NCI-H526 (cell line): ENCODE measurements at places on chromosomes 6 and 20.
A peak's percentile ranks its signal among the peaks of the same experiment; 100 is the strongest.

GRCh38 chr6:45483021-45483420 lies 105.3 kb upstream of the SUPT3H start:
- DNase-seq, result no peak

DNA sequence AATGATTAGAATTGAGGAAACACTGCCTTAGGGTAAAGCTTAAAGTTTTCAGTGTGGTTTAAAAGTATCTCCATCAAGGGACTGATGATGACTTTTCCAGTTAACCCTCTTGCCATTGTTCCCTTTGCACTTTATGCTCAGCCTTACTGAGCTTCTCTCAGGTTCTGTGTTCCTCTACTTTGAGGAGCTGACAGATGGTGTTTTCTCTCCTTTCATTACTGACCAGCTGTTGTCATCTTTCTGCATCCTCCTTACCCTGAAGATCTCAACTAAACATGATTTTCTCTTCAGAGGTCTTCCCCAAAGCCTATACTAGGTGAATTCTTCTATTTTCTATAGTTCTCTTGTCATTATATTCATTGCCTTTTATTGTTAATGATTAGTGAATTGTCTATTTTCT lies 475.6 kb upstream of the SYNCRIP start:
- DNase-seq, result no peak

DNA sequence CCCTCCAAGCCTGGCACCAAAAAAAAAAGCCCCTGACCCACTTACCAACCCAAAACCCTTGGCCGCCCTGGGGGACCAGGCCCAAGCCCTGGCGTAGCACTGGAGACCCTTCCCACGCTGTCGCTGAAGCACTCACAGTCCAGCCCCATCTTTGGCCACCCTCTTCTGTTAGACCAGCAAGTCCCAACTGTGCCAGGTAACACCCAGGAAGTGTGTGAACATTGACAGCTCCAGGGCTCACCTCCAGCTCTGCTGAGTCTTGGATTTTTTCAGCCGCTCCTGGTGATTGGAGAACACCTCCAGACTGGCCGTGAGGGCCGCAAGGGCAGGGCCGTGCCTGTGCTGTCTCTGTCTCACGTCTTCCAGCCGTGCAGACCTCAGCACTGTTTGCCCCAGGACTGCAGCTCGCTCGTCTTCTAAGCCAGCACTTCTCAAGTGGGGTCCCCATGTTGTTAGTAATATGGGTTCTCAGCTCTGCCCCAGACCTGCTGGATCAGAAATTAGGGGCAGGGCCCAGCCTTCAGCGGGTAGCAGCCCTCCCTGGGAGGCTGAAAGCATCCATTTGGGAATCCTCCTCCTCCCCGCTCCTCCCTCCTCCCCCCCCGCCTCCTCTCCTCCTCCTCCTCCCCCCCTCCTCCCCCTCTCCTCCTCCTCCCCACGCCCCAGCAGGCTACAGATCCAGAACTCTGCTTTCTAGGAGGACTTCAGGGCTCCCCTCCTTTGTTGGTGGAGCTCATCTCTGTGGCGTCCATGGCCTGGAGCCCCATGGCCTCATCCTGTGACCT lies 18.1 kb downstream of the NPEPL1 start:
- DNase-seq, result no peak

- DNase-seq, result peak; percentile 58
These were observed 63.0 kb downstream of the RIPOR3 start for GRCh38 chr20:50628332-50628731.

- peak; percentile 8 for DNase-seq
These were observed 16.6 kb downstream of the POM121L2 start for GRCh38 chr6:27295301-27296079.

DNA sequence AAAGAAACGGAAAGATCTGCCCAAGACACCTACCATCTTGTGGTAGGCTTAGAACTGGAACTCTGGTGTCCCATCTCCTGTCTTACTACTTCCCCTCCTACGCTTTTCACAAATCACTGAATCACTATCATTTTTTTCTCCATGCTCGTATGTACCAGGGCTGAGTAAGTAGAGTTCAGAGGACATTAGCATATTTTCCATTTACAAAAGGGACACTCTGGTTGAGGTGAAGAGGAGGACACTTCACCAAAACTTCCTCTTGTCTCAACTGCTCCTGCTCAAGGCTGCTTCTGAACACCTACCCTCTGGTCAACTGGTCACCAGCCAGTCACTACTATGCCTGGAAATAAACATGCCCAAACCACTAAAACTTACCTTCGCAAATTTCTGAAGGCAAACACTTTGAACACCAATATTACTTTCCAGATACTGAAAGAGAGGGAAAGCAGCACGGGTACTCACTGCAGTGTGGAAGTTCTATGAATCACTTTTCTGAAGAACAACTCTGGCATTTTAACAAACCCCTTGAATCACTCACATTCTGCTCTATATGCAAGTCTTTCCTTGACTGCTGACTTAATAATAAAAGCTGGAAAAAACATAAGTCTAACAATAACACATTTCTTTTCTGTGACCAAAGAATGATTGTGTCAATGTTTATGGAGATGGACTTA lies 123.3 kb downstream of the INSM1 start:
- DNase-seq, result peak; percentile 43

DNA sequence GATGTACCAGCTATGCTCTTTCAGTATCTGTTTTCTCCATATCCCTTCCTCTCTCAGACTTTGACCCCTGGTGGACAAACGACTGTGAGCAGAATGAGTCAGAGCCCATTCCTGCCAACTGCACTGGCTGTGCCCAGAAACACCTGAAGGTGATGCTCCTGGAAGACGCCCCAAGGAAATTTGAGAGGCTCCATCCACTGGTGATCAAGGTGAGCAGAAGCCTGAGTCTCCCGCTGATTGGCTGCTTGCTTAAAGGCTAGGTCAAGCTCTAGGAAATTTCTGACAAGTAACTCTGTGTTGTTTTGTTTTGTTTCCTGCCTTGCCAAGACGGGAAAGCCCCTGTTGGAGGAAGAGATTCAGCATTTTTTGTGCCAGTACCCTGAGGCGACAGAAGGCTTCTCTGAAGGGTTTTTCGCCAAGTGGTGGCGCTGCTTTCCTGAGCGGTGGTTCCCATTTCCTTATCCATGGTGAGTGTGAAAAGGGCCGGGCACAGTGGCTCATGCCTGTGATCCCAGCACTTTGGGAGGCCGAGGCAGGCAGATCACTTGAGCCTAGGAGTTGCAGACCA lies 28.6 kb downstream of the C6orf89 start:
- peak; percentile 29 for DNase-seq

- no peak for DNase-seq
These were observed 247.4 kb downstream of the TBC1D32 start for GRCh38 chr6:121086876-121087275.

DNA sequence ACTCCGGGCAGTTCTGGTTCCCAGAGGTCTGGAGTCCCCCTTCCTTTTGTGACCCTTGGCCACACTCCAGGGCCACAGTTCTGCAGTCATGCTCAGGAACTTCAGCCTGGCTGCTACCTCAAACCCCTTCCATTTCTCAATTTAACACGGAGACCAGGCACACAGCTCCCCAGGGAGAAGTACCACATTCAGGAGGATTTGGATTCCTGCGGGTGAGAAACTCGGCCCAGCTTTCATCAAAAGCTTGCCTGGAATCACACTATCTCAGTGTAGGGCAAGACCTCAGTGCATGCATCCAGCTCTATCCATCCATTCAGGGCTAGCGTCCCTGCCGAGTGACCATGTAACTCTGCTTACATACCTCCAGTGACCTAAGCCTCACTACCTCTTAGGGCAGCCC lies 16.8 kb upstream of the IP6K3 start:
- no peak for DNase-seq

- DNase-seq, result no peak
These were observed 59.9 kb upstream of the MAP7 start for GRCh38 chr6:136609873-136610706.

- DNase-seq, result no peak
These were observed 45.1 kb upstream of the NEDD9 start for GRCh38 chr6:11277275-11278206.

- DNase-seq, result no peak
These were observed 53.5 kb downstream of the EBF4 start for GRCh38 chr20:2745936-2746635.

DNA sequence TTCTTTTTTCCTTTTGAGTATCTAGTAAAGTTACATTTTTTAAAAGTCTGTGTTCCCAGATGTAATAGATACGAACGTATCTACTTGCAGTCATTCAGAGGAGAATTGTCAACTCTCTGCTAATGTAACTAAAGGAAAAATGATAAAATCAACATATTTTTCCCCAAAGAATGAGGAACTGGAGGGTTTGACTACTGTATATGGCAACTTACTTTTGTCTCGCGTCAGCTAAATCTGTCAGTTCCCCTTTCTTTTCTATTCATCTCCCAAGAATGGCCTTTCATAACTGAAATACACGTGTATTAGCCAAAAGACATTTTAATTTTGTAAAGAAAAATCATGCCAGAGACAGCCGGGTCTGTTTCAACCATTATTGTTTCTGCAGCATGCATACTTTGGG lies 5.4 kb downstream of the EYA2 start:
- DNase-seq, result no peak

DNA sequence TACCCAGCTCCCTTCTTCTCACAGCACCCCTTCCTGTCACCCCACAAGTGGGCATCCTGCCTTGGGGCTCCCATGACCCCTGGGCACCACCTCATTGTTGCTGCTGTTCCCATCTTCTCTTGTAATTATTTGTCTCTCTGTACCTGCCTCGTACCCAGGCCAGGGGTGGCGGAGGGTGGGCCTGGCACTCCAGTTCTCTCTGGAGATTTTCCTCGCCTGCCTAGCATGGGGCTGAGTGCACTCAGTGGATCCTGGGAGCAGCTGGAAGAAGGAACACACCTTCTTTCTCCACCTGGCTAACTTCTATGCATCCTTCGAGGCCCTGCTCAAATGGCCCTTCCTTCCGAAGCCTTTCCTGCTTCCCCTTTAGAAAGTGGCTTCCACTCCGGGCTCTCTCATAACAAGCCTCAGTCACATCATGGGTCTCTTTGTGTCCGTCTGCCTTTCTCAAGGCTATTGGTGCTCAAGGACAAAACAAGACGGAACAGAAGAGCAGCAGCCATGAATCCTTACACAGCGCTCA lies 79.2 kb downstream of the SRC start:
- DNase-seq, result no peak

GRCh38 chr6:90547991-90548390 lies 38.9 kb downstream of the MAP3K7 start:
- no peak for DNase-seq

DNA sequence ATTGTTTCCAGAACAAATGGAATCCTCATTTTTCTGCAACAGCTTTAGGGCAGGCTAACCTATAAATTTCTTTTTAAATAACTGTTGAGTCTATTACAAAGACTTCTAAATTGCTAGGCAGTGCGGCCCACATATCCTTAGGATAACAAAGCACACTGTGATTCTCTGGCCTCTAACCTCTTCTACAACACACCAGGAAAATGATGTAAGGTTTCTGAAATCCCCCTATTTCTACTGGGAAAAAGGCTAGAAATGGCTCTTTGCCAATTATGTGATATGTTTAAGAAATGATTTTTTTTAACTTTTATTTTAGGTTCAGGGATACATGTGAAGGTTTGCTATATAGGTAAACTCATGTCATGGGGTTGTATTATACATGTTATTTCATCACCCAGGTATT lies 17.3 kb upstream of the NT5E start:
- DNase-seq, result no peak

GRCh38 chr20:63208346-63208909 lies 7.5 kb downstream of the YTHDF1 start:
- DNase-seq, result no peak

DNA sequence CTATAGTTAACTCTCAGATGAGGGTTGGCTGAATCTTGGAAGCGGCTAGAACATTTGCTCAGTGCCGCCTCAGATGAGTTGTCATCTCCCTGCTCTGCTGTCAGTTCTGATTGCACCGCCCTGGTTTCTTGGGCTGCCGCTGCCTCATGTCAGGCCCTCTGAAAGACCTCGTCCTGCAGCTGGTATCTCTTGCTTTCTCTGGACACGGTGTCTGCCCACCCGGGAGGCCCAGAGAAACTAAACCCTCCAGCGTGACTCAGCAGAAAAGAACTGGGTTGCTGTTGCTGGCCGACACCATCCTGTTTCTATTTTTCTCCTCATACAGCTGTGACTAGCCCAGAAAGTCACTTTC lies 355.4 kb downstream of the CD83 start:
- DNase-seq, result no peak

DNA sequence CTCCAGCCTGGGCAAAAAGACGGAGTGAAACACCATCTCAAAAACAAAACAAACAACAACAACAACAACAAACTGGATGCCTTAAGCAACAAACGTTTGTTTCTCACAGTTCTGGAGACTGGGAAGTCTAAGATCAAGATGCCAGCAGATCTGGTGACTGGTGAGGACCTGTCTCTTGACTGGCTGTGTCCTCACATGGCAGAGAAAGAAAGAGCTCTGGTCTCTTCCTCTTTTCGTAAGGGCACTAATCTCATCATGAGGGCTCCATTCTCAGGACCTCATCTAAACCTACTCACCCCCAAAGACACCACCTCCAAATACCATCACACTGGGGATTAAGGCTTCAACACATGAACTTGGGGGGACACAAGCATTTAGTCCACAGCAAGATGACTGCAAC lies 13.5 kb upstream of the GFOD1 start:
- no peak for DNase-seq

DNA sequence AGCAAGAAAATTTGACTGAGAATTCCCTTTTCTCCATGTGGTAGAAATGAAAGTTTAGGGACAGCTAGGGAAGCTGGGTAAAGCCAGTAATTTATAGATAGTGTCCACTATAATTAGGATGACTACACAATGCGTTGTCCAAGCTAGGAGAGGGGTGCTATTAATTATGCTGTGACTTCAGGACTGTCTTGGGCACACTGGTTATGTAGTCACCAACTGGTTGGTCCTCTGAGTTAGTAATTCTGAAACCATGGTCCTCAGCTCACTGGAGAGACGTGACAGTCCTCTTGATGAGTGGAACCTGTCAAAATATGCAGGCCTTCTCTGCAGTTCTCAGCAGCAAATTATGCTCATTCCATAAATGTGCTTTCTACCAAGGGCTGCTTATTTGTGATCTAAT lies 94.6 kb upstream of the ENPP5 start:
- DNase-seq, result no peak

DNA sequence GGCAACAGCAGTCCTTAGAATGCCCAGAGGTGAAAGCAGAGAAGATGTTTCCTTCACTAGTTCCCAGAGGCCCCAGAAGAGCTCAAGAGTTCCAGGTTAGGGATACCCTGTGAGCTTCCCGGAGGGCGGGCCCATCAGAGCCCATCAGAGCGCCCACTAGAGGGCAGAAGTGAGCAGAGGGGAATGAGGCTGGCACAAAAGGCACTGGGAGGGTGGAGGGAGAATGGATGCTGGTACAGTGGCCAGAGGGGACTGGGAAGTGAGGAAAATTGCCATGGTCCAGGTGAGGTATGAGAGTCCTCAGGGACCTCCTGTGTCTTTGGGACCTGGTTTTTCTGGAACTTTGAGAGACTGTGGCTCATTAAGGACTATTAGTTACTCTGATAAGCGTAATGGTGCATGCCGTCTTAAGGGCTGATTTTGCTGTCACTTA lies 57.3 kb downstream of the LINC00237 start:
- DNase-seq, result no peak

DNA sequence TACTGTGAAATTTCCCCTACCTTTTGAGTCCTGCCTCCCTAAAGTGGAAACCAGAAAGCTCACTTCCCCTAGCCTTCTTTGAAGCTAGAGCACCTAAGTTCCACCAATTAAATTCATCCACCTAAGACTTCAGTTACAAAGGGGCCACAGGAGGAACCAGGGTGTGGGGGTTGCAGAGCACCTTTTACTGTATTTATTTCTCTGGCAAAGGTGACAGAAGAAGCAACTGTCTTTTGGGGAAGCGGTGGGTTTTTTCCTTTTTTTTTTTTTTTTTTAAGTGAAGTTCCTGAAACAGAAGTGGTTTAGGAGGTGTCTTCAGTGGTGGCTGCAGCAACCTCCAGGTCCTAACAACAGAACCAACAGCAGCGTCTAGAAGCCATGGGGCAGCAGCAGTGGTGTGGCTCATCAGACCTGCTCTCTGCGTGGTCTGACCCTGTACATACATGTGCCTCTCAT lies 13.1 kb downstream of the PSMB9 start:
- no peak for DNase-seq
